ENCODE measurements at places on chromosomes 11 and 22. TPM values are rescaled to one million over a fixed set of nuclear protein-coding genes. Genes with fewer than 3 reads are reported as not detected.

- no peak overlapping the region for H3K27ac ChIP-seq
- no peak for DNase-seq
- H3K4me1 ChIP-seq, result no peaks in the 10 kb centered on the region
- H3K27me3 ChIP-seq, result no peaks in the 10 kb centered on the region
Measured at GRCh38 chr22:20956258-20957101, 10.6 kb upstream of the AIFM3 start.

DNA sequence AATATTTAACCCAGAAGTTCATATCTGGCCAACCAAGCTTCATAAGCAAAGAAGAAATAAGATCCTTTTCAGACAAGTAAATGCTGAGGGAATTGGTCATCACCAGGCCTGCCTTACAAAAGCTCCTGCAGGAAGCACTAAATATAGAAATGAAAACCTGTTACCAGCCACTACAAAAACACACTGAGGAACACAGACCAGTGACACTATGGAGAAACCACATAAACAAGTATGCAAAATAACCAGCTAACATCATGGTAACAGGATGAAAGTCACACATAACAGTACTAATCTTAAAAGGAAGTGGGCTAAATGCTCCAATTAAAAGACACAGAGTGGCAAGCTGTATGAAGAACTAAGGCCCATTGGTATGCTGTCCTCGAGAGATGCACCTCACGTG, 311.4 kb downstream of the DYNC2H1 start:
- no peak for DNase-seq
- H3K27ac ChIP-seq, result no peak overlapping the region
- no peaks in the 10 kb centered on the region for H3K4me1 ChIP-seq
- H3K36me3 ChIP-seq, result no peaks in the 10 kb centered on the region
- no peak overlapping the region for H3K4me3 ChIP-seq
- H3K27me3 ChIP-seq, result no peaks in the 10 kb centered on the region

GRCh38 chr11:87871056-87871455, 304.2 kb downstream of the RAB38 start:
- H3K4me3 ChIP-seq, result no peak overlapping the region
- no peak overlapping the region for H3K27ac ChIP-seq
- no peaks in the 10 kb centered on the region for H3K4me1 ChIP-seq
- no peaks in the 10 kb centered on the region for H3K36me3 ChIP-seq
- no peak for DNase-seq
- H3K27me3 ChIP-seq, result no peaks in the 10 kb centered on the region

DNA sequence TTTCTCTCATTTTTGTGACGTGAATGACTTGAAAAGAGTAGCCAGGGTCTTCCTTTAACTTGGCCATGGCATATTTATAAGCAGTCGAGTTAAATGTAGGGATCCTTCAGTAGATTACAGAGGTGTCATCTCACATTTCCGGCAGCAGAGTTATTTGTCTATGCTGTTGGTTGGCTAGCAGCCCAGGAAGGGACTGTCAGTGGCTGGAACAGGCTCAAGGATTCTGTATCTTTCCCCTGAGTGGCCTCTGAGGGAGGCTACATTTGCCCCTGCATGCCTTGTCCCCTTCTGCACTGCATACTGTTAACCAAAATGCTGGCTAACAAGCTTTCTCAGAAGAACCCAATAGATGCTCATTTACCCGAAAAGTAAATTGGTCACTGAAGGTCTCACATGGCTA, 187.6 kb downstream of the PGR start:
- DNase-seq, result no peak
- H3K4me3 ChIP-seq, result no peak overlapping the region
- H3K36me3 ChIP-seq, result no peaks in the 10 kb centered on the region
- H3K27ac ChIP-seq, result no peak overlapping the region
- H3K4me1 ChIP-seq, result no peaks in the 10 kb centered on the region

DNA sequence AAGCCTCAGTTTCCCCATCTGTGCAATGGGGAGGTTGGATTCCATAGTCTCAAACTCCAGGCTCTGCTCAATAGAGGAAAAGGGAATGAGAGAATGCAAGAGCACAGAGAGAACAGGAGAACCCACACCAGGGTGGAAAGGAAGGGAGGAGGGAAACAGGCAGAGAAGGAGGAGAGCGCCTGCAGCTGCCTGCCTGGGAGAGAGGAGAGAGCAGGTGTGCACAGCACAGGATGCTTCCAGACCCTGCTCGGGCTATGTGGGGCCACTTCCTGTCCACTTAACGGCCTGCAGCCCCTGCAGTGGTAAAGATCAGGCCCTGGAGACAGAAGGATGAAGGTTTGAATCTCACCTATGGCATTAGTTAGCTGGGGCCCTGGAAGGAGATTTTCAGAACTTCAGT, 12.3 kb downstream of the LRRC32 start:
- H3K27ac ChIP-seq, result no peak overlapping the region
- H3K27me3 ChIP-seq, result no peaks in the 10 kb centered on the region
- no peaks in the 10 kb centered on the region for H3K36me3 ChIP-seq

DNA sequence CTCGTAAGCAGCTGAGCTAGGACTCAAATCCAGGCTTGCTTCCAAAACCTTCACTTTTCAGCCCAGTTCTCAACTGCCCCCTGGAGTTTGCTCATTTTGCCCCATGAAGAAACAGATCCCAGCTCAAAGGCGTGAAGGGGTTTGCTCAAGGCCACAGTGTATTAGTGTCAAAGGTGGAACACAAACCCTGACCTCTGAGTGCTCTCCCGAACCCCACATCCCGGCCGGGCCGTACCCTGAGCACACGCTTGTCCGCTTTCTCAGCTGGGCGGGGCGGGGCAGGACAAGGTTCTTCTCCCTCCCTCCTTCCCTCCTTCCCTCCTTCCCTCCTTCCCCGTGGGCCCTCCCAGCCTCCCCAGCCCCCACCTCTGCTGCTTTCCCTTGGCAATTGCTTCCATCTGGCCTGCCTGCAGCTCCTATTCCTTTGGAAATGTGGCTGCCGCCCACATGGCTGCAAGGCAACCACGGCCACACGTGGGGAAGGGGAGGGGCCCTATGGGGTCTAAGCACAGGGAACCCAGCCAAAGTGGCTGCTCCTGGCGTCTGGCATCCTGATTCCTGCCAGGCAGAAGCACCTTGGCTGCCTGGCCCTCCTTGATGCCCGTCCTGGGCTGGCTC, 4.1 kb downstream of the ST3GAL4 start:
- peaks cover 6% of the 10 kb centered on the region for H3K4me1 ChIP-seq
- H3K27ac ChIP-seq, result peak overlapping the region; percentile 43
- H3K4me3 ChIP-seq, result peak overlapping the region; percentile 4
- no peaks in the 10 kb centered on the region for H3K27me3 ChIP-seq
- H3K36me3 ChIP-seq, result no peaks in the 10 kb centered on the region

- H3K4me1 ChIP-seq, result no peaks in the 10 kb centered on the region
- no peak for DNase-seq
- no peaks in the 10 kb centered on the region for H3K27me3 ChIP-seq
- H3K4me3 ChIP-seq, result no peak overlapping the region
Measured at GRCh38 chr11:17531071-17531600, 13.1 kb downstream of the USH1C start.

DNA sequence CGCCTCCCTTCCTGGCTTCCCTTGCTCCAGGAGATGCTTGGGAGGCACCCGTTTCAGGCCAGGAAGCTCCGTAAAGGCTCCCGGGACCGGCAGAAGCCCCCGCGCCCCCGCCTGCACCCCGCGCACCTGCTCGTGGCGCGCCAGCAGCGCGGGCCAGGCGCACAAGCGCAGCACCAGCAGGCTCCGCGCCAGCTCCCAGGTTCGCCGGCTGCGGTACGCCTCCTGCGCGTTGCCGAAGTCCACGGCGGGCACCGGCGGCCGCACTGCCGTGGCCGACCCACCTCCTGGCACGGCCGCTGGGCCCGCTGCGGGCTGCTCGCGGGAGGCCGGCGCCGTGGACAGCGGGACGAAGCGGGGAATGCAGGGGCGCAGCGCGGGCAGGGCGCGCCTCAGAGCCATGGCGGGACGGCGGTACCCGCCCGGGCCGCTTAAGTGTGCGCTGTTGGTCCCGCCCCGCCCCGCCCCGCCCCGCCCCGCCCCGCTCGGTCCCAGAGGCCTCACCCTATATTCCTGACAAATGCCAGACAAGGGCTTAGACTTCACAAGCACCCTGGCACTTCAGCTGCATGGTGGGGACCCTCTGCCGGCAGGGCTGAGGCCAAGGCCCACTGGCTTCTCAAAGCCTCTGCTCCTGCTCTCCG, at the start of gene PRODH:
Gene PRODH, minus strand, starts transcription at position 405 of the 641 bp plus-strand sequence. Its CDS starts 6 bp downstream, at position 399.
- H3K27me3 ChIP-seq, result no peaks in the 10 kb centered on the region
- no peak within 1 kb of the TSS for H3K4me3 ChIP-seq
- no peaks in the 10 kb centered on the region for H3K36me3 ChIP-seq

GRCh38 chr22:46976143-46976542, 213.7 kb downstream of the TBC1D22A start:
- no peak overlapping the region for H3K27ac ChIP-seq
- no peaks in the 10 kb centered on the region for H3K4me1 ChIP-seq
- no peaks in the 10 kb centered on the region for H3K36me3 ChIP-seq
- H3K4me3 ChIP-seq, result no peak overlapping the region
- no peaks in the 10 kb centered on the region for H3K27me3 ChIP-seq
- no peak for DNase-seq

SLCO2B1 gene
- total RNA-seq, result 58.1 TPM

TEX12 gene
- total RNA-seq, result 1.7 TPM

OR52E8 gene
- total RNA-seq, result not detected

SDHAF2 gene
- 5.6 TPM for total RNA-seq

POU2F3 gene
- not detected for total RNA-seq

EFCAB6 gene
- total RNA-seq, result 8.4 TPM

CTSW gene
- total RNA-seq, result not detected

POTEH gene
- total RNA-seq, result not detected

Data from uterus (tissue), 4 donors.